ENCODE measurements at places on chromosomes 7 and 10. TPM values are rescaled to one million over a fixed set of nuclear protein-coding genes. Genes with fewer than 3 reads are reported as not detected.

GRCh38 chr7:117148971-117149370, 173.9 kb downstream of the WNT2 start:
- DNase-seq, result no peak

- peak; percentile 16 for DNase-seq
Observed at GRCh38 chr7:137001041-137001440, 132.6 kb downstream of the CHRM2 start.

DNA sequence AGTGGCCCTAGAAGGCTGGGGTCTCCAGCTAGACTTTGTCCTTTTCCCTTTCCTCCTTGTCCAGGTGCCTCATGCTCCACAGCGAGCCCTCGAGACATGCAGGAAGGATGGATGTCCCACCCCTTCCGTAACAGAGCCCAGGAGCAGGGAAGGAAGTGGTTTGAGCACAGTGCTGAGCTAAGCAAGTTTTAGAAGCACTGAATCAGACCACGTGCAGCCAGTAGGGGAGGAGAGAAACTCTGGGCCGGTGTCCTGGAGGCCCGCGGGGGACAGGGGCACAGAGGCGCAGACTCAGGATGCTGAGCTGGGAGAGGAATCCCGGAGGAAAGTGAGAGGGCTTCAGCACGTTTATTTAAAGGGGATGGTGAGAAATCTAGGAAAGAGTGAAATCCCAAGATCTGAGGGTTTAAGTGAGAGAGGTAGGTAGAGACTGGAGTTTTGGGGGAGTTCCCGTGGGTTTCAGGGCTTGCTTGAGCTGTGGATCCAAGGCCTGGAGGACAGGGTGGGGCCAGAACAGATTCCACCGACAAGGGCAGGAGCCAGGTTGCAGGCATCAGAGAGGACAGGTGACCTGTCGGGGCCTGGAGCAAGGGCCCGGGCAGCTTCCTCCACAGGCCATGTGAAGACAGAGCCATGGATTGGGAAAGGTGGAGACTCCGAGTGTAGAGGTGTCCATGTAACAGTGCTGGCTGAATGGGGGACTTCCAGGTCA, 4.4 kb upstream of the IRF5 start:
- DNase-seq, result no peak

GRCh38 chr7:93819699-93820098, 70.9 kb downstream of the TFPI2 start:
- DNase-seq, result no peak

DNA sequence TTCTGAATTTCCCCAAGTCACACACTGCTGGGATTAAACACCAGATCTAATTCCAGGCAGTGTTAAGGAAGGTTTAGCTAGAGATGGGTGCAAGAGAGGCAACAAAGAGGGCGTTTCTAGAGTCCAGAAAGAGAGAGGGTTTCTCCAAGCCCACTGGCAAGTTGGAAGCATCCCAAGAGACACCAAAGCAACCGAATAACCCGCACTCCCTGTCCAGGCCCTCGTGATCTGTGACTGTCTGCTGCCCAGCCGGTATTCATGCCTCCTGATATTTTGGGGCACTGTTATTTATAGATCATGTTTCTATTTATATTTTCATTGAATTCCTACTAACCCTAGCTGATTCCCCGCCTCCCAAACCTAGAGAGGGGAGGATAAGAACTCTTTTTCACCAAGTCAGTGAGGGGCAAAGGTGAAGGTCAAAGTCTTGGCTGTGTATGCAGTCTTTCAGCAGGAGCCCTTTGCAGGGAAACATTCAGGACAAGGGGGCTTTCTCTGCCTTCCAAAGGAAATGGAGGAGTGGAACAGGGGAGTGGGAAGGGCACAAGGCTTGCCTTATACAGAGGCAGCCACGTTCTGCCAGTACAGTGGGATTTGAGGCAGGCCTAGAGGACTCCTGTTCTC, 103.6 kb downstream of the SH3PXD2A start:
- no peak for DNase-seq

GRCh38 chr7:22663357-22663718, 63.7 kb upstream of the IL6 start:
- peak; percentile 62 for DNase-seq

DNA sequence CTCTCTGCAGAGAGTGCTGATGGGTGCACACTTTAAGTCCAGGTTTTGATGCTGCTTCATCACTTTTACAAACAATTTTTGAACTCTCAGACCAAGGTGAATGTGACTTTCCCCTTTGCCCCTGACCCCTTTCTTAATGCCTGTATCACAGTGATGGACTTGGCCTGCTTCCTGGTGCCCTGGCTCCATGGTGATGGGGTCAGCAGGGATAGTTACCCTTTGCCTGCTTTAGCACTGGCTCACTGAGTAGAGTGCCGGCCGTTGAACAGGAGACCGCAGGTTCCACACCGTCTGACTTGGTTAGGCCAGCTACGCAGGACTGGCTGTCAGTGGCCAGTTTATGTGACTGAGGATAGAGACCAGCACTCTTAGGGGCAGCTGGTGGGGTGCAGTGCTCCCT, 40.1 kb downstream of the LRGUK start:
- DNase-seq, result no peak

GRCh38 chr10:119473771-119474170, 68.7 kb downstream of the RGS10 start:
- no peak for DNase-seq

DNA sequence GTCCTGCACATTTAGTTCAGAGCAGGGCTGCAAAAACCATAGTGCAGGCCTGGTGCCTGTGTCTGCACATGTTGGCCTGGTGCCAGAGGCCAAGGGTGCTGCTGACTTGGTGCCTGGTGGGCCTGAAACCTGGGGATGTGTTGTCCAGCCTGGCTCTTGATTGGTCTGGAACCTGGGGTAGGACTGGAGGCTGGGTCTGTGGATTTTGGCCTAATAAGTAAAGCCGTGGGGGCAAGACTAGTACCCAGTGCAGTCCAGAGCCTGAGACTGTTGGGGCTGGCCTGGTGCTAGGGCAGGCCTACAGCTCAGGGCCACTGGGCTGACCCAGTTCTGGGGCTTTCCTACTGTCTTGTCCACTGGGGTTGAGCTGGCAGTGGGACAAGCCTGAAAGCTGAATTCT, 817.9 kb downstream of the DNAJB9 start:
- no peak for DNase-seq

DNA sequence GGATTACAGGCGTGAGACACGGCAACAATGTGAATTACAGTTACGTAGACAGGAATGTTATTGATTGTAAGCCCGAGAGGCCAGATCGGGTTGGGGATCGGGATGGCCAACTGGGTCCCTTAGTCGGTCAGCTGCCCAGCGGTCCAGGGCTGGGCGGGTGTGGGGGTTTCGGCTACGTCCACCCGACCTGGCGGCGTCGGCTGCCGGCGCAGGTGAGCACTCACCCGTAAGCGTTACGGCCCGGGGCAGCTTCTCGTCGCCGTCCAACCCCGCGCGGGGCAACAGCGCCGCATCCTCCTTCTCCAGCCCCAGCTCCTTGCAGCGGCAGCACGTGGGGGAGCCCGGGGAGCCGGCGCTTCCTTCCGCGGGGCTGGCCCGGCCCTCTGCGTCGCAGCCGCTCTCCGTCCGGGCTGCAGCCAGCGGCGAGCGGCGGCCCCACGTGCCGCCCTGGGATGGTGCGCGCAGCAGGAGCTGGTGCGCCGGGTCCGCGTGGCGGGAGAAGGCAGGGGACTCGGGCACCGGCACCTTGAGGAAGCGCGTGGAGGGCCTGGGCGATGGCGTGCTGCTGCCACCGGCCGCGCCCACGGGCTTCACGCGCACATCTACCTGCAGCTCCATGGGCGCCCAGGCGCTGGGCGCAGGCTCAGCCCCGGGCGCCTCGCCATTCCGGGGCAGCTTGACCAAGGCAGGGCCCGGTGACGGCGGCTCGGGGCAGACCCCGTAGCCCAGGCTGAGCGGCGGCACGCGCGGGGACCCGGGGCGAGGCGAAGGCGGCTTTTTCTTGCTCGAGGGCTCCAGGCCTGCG, 609 bp downstream of the KLRG2 start:
- DNase-seq, result no peak

- DNase-seq, result no peak
Observed at GRCh38 chr10:94902570-94902969, 35.9 kb upstream of the CYP2C9 start.

- DNase-seq, result no peak
Observed at GRCh38 chr7:25408012-25408687, 179.9 kb upstream of the NPVF start.

GARIN1A gene
- 5.9 TPM for total RNA-seq

NXPH1 gene
- not detected for total RNA-seq

TMEM178B gene
- total RNA-seq, result 3.9 TPM

EBLN1 gene
- not detected for total RNA-seq

LIPJ gene
- total RNA-seq, result not detected

Data from astrocyte (in vitro differentiated cells and primary cell).